ENCODE measurements at places on chromosomes 7 and 10.

GRCh38 chr7:73880755-73881328 is 19.9 kb downstream of the TMEM270 start:
- DNase-seq, result no peak

DNA sequence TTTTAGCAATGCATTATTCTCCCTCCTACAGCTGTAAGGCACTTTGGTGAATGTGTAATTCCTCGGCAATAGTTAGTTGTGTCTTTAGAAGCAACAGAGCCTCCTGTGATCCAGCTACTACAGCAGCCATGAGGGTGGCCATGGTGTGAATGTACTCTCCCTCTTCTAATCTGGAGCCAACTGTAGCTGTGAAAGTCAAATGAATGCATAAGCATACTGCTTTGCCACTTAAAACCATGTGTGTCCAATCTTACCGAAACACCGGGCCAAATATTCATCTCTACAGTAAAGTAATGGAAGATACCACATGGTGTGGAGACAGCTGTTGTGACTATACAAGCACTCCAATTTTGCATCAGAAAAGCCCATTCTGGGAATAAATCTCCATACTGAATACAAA is 195.0 kb downstream of the DNAJC1 start:
- no peak for DNase-seq

- no peak for DNase-seq
These were observed 3.1 kb downstream of the AHCYL2 start for GRCh38 chr7:129227646-129228578.

GRCh38 chr7:33261585-33261984 is 132.2 kb downstream of the BBS9 start:
- DNase-seq, result no peak

- DNase-seq, result no peak
These were observed 5.6 kb upstream of the LRRC27 start for GRCh38 chr10:132326344-132326889.

- no peak for DNase-seq
These were observed 194.0 kb upstream of the PRPS1L1 start for GRCh38 chr7:18221377-18222293.

- DNase-seq, result no peak
These were observed 26.5 kb upstream of the CNTNAP2 start for GRCh38 chr7:146090023-146090645.

GRCh38 chr7:103398483-103399127 is 47.4 kb downstream of the SLC26A5 start:
- DNase-seq, result no peak

GRCh38 chr7:106294334-106294733 is 9.6 kb upstream of the NAMPT start:
- DNase-seq, result no peak

DNA sequence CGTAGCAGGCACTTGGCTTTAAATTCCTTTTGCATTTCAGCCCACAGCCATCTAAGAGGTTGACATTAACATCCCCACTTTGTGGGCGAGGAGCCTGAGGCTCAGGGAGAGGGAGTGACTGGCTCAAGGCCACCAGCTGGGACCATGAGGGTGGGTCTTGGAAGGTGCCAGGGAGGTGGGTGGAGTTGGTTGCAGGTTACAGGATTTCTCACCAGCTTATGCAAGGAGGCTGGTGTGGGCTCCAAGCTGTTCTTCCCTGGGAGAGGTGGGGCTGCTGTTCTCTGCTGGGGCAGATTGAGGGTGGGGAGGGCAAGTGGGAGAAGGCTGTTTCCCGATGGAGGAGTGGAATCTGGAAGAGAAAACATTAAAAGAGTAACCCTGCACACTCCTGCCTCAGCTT is 14.1 kb upstream of the C10orf95 start:
- no peak for DNase-seq

DNA sequence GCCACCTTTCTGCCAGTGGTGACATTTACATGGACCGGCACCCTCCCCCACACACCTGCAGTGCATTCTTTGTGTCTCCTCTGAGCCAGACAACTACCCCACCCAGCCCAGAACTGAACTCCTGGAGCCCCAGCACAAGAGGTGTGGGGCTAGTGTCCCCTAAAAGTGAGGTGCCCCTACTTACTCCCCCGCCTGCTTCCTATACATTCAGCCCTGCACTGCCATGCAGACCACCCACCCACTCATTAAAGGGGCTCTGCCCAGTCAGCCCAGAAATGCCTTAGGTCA is 1.9 kb downstream of the SAP25 start:
- no peak for DNase-seq

GRCh38 chr7:142439739-142440138 is 181.9 kb upstream of the PRSS58 start:
- no peak for DNase-seq

- DNase-seq, result no peak
These were observed 195.0 kb downstream of the MTERF1 start for GRCh38 chr7:91685544-91685943.

DNA sequence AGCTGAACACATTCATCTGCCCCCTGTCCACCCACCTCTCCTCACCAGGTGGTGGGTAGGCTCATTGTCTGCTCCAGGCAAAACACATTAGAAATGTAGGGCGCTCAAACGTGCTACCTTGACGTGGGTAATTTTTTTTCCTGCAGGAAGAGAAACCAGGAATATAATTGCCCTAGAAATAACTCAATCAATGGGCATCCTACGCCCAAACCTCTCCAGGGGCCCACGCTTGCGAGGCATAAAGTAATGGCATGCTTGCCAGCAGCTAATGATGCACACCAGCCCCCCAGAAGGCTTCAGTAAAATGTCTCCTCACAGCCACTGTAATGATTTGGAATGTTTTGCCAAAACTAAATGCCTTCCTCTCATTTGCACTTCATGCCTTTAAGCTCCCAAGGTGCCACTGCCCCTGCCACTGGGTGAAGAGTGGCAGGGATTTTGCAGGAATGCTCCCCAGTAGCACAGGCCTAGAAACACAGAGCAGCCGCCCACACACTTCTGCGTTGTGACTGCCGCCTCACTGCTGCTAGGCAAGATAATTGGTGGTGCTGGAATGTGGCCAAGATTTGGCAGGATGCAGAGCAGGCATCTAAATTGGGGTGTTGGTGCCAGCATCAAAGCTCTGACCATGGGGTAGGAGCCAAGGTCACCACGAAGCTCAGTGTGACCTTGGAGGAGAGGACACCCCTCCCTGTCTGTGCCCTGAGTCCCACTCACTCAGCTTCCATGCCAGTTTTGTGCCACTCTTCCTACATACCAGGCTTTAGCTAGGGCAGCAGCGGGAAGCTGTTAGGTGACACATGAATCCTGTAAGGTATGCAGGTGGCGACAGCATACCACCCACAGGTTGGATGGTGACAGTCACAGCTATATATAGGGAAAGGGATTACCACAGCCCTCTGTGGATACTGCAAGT is 48.7 kb upstream of the PPP1R3C start:
- no peak for DNase-seq

DNA sequence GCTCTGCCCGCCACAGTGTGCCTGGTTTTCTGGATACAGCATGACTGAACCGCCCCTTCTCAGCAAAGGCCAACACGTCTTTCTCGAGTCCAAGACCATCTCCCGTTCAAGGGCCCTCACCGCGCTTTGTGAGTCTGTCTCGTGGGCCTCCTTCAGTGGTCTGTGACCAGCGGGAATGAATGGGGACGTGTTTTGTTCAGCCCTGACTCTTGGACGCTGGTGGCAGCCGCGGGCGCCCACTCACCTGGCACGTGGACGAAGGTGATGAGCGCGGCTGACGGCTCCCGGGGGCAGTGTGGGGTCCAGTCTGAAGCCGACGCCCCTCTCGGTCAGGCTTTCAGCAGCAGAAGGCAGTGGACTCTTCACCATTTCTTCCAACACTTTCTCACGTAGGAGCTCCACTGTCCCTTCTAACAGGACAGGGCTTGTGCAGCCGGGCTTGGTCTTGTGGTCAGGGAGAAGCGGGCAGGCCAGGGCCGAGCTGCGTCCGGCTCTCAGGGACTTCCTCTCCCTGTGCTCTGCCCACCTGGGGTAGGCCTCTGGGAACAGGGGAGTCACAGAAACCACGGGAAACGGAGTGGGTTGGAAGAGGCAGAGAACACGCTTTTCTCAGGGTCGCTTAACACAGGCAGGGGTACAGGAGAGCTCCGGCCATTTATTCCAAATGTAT is 30.4 kb downstream of the AMZ1 start:
- no peak for DNase-seq

GRCh38 chr10:119715628-119716505 is 10.0 kb upstream of the INPP5F start:
- no peak for DNase-seq

GRCh38 chr7:120554960-120555571 is 282.1 kb downstream of the KCND2 start:
- DNase-seq, result no peak

- DNase-seq, result no peak
These were observed 83.4 kb downstream of the PRKAG2 start for GRCh38 chr7:151793531-151793951.

DNA sequence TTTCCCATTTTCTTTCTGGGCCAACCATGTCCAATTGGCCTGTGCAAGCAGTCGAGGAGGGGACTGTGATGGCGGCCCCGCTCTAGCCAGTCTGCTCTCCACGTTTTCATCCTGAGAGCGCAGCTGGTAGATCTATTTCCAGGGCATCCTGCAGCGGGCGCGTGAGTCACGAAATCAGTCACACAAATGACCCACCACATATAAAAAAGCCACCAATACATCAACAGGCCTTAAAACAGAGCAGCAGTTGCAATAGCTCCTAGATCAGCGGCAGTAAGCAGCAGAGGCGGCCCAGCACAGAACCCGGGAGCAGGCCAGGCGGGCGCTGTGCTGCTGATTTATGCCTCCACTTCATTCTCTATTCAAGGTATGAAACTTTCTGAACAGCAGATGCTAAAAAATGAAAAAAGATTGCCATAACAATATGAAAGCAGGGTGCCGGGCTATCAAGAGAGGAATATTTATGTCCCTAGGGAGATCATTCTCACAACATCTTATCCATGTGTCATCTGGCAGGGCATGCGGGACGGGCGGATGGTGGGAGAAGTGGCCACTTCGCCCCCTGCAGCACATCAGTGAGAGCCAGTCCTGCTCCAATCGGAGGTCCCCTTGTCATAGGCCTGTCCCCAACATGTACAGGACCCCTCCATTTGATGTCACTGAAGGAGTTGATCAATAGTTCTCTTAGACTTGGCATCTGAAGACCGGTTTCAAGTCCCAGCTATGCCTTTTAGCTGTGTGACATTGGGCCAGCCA is 98.0 kb upstream of the GPR26 start:
- no peak for DNase-seq

- DNase-seq, result no peak
These were observed 130.9 kb downstream of the RSU1 start for GRCh38 chr10:16686054-16686902.

DNA sequence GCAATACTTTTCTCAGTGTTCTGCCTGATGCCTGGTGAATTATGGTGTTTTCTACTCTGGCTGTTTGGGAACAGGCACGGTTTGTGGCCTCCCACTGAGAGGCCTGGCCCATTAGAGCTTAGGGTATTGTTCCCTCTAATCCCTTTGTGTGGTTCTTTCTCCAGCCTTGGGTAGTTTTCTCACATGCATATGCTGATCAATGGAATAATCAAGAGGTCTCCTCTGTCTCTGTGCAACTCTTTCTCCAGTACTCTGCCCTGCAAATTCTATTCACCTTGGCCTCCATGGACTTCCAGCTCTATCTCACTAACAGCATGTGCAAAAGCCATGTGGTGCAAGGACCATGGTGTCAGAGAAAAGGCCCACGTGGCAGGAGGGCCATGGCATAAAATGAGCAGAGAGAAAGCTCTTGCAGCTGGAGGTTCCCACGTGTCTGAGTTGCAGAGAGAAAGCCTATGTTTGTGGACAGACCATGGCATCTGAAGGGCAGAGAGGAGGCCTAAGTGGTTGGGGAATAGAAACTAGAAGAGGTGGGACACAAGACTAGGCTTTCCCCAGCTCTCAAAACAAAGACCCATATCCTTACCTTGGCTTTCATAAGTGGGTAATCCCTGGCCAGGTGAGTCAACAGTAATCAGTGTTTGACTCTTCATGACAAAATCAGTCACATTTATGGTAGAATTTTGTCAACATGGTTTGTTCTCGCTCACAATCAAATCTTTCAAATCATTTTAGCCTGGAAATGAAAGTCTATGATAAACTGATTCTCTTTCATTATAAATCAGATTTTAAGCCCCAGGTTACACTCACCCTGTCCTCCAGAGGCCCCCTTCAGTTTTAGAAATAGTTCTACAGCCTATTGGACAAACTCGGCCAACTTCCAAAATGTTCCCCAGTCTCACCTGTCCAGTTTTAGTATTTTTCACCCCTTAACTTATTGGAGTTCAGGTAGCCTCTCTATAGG is 17.3 kb downstream of the OPALIN start:
- no peak for DNase-seq
